Thoracic aorta (tissue), 2 donors: ENCODE measurements at places on chromosomes 1 and 21.

DNA sequence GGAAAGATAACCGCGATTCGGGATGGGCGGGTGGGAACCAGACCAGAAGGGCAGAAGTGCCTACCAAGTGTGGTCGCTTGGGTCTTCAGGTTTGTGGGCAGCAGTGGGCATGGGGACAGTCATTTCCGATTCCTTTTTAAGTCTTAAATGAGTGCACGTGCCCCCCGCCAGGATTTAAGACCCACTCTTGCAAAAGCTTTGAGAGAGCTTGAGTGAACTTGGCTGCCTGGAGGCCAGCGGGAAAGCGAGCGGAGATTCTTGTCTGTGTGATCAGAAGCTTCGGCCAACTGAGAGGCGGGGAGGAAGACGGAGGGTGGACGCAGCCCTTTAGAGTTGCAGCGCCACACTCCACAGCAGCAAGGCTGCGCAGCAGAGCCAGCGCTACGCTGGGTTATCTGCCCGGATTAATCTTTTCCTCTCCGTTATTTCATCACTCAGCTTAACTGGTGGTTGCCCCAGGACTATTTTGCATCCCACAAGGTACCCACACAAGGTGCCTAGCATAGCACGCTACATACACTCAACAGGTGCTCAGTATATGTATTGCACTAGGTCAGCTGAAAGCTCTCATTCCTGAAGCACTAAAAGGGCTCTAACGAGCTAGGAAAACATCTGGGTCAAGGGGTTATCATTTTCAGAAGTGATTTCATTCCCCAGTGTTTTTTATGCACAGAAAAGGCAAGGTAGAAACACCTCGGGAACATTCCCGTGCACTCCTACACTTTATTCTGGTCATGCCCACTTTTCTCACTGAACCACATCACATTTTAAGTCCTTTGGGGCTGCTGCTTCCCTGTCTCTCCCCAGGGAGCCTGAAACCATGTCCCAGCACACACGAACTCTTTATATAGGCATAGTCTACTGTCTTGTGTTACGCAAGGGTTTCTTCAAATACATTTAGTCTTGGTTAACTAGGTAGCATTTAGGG is 1.5 kb upstream of the BATF3 start:
- no peak for DNase-seq

DNA sequence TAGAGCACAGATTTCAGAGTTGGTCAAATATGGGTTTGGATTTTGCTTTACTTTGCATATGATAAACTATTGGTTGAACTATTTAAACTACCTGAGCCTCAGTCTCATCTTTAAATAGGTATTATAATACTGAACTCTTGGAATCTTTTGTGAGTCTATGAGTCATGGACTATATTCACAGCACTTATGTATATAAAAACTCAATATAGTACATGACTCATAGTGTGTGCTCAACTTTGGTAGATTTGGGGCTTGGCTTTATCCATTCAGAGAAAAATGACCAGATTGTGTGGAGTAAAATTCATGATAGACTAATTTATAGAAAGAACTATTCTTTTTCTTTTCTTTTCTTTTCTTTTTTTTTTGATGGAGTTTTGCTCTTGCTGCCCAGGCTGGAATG is 28.7 kb downstream of the FCRL3 start:
- DNase-seq, result no peak

- no peak for DNase-seq
These were observed 13.6 kb downstream of the ADIPOR1 start for GRCh38 chr1:202944438-202944921.

DNA sequence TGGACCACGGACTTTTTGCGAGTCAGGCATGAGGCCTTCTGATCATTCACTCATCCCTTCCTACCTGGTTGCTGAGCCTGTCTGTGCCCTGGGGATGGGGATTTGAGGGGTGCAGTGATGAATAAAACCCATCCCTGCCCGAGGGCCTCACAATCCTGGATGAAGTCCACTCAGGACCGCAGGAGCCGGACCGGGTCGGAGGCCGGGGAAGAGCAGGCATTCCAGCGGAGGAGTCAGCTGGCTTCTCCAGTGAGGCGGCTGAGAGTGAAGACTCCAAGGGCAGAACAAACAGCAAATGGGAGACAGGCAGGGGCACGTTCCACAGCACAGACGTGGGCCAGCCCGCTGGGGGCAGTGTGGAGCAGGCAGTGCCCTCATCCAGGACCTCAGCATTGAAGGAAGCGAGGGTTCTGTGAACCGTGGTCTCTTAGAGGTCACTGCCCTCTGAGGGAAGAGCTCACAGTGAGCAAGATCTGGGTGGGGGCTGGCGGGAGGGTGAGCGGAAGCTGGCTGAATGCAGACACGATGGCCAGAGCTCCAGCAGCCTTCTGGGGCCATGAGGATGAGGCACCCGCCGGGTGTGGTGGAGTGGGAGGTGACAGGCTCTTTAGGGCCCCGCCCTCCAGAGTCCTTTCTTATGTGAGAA is 10.9 kb upstream of the LRRC3 start:
- DNase-seq, result no peak

- no peak for DNase-seq
These were observed 318.6 kb upstream of the NFIA start for GRCh38 chr1:60763741-60764140.

- no peak for DNase-seq
These were observed 29.4 kb downstream of the QSOX1 start for GRCh38 chr1:180184041-180184440.

GRCh38 chr1:164961715-164962114 is 394.8 kb downstream of the LMX1A start:
- DNase-seq, result no peak

- no peak for DNase-seq
These were observed 7.1 kb downstream of the PRRX1 start for GRCh38 chr1:170670802-170671628.

DNA sequence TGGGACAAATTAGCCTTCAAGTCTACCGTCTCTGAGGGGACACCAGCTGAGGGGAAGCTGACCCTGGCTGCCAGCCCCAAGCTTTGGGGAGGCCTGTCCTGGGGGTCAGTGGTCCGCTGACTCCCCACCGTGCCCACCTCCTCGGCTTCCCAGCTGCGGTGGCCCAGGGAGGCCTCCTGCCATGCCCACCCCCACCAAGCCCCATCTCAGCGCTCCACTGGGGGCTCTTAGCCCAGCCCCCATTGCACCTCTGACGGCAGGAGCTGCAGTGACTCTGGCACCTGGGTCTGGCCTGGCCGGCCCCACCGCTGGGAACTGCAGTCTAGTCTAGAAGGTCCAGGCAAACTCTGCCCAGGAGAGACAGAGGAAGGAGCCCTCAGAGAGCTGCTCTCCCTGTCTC is 30.2 kb upstream of the SIM2 start:
- DNase-seq, result no peak

DNA sequence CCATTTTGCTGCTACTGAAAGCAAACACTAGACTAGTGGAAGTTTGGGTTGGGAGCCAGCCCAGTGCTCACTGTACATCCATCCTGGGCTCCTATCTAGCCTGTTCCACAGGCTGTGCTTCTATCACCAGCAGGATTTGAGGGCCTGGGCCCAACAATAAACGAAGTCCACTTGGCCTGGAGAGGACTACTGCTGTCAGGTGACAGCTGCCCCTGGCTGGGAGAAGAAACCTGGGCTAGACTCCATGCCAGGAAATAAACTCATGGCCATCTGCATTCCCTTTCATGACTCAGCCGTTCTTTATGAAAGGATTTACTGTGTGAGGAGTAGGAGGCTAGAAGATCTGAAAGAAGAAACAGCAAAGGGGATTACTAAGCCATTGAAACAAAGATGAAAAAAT is 35.5 kb downstream of the COLGALT2 start:
- no peak for DNase-seq

DNA sequence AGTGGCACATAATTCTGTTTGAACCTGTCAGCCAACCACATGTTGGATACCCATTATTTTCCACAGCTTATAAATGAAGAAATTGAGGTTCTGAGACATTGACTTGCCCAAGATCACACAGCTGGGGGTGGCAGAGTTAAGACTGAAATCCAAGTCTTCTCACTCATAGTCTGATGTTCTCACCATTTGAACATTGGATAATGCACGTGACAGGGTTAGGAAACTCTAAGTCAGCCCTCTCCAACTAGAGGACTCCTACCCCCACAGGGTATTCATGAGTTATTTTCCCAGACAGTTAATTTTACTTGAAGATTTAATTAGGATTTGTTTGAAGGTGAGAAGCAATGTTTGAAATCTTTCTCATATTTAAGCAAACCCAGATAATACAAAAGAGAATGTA is 38.1 kb upstream of the C1orf105 start:
- no peak for DNase-seq

DNA sequence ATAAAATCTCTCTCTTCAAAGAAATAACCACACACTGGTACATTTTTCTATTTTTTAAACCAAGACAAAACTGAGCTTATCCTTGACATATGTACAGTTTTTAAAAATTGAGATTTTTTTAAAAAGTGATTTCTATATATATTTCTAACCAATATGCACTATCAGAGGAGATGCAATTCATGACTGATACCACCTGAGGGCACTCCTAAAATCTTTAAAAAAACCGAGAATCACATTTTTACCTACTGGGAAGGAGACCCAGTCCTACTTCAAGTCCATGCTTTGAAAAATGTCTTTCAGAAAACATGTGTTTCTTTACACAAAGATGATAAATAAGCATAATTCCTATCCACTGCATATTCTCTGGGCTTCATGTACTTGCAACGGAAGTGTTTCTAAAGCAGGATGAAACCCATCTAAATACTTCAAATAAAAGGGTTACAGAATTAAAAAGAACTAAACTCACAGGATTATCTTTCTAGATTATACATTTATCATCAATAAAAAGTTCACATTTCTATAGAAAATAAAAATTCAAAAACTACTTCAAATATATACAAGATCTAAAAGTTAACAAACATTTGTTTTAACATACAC is 98.6 kb downstream of the ENAH start:
- no peak for DNase-seq

DNA sequence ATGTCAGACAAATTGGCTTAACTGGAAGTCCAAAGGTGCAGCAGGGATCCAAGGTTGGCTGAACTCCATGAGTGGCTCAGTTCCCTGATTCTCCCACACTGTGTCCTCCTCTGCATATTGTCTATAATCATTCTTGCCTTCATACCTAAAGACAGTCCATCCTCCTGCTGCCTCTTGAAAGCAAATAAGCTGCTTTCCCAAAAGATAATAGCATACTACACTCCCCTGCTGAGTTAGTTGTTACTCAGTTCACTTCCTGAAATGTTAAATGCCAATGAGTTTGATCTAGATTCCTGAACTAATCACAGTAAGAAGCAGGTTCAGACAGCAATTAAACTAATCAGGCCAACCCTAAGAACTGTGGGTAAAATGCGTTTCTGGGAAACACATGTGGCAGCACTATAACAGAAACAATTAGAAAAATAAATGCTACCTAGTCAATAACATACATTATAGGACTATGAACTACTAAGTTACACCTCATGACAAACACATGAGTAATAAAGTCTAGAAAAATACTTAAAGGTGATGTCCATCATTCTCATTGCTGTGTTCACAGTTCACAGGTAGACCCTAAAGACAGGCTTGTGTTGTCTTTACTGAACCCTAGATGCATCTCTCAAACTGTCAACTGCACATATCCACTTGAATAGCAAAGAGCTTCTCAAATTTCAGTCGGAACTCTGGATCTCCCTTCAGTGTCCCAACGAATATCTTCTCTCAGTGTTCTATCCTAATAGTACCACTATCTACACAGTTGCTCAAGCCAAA is 50.8 kb upstream of the BOLA1 start:
- DNase-seq, result no peak

DNA sequence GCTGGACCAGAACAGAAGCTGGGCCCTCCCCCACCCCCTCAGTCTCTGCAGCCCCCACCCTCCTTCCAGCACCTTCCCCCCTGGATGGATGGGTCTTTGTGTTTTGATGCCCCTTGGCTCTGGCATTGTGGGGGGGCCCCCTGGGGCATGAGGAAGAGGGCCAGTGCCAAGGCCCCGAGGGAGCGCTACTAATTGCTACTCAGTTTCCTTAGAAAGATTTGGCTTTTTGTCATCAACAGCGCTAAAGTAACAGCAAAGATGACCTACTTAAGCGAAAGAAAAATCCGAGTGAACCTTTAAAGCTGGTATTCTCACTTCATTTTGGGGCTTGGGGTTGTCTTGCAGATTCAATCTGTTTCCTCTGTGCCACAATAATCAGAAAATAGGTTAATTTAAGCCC is 63.5 kb downstream of the SKI start:
- DNase-seq, result no peak

- DNase-seq, result no peak
These were observed 1233.7 kb downstream of the PLA2G4A start for GRCh38 chr1:188062456-188062855.

GRCh38 chr1:73604739-73605138 is 593.2 kb downstream of the LRRIQ3 start:
- DNase-seq, result no peak

DNA sequence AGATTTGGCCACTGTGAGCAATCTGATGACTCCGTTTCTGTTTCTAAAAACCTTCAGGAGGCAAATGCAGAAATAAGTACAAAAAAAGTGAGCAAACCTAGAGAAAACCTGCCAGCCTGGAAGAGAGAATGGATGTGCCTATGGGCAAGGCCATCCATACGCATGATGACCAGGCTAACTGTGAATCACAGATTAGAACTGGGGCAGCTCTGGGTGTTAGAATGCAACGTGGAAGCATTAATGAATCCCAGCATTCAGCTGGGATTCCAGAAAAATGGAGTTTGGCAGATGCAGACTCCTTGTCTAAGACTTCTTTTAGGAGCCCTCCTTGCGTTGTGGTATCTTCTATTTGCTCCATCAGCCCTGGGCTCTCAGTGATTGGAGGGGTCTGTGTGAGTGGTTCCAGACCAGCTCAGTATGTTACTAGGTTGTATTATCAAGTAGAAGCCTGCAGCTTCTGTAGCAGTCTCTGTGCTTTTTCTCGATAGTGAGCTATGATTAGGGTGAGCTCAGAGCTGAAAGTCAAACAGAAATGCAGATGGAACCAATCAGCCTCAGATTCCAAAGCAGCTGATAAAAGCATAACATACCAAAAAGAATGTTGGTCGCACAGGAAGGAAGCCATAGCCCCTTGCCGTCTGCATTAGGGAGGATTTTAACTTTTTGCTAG is 154.0 kb downstream of the PSMG1 start:
- no peak for DNase-seq

DNA sequence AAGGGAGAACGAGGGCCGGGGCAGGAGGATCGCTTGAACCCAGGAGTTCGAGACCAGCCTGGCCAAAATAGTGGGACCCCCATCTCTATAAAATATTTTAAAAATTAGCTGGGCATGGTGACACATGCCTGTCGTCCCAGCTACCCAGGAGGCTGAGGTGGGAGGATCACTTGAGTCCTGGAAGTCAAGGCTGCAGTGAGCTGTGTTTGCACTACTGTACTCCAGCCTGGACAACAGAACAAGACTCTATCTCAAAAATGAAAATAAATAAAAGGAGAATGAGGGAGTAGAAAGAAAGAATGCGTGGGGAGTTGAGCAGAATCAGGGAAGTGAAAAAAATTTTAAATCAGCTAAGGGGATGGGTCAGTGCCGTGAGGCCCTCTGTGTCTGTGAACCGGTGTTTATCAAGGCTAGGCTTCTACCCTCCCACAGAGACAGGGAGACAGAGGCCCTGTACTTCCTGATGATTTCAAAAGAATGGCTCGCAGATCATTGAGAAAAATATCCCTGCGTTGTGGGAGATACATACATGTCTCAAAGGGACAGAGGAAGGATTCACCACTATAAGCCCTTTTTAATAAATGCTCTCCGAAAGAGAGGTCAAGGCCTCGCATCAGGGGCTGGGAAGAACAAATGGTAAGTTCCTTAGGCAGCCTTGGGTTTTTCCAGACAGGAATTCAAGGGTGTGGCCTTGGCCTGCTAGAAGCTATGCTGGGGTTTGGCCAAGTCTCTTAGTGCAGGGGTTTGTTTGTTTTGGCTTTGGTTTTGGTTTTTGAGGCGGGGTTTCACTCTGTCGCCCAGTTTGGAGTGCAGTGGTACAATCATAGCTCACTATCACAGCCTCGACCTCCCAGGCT is 20.7 kb downstream of the IL10RB start:
- no peak for DNase-seq
